A172 (cell line): ENCODE measurements at places on chromosomes 5 and 9. TPM values are rescaled to one million over a fixed set of nuclear protein-coding genes. Genes with fewer than 3 reads are reported as not detected.
A peak's percentile ranks its signal among the peaks of the same experiment; 100 is the strongest.

DNA sequence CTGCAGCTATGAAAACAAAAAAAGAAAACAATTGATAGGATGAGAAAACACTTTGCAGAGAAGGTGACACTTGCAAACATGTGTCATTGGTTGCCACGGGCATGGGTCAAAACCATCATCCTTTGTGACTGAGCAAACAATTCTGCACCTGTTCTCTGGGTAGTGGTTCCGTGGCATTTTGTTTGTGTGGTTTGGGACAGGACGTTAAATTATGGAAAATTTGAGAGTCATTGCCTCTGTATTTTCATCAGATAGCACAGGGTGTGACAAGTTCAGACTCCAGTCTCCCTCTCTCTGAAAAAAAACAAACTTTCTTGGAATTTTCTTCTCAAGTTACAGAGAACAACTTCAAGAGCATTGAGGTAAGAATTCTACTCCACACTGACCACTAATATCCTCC lies 113.4 kb upstream of the HMHB1 start:
- DNase-seq = no peak

GRCh38 chr9:1979741-1980367 lies 35.3 kb upstream of the SMARCA2 start:
- DNase-seq = peak; percentile 28

GRCh38 chr9:133203506-133204075 lies 5.5 kb downstream of the OBP2B start:
- DNase-seq = no peak

- no peak for DNase-seq
Observed at GRCh38 chr5:30001826-30002225, 1191.7 kb upstream of the CDH6 start.

DNA sequence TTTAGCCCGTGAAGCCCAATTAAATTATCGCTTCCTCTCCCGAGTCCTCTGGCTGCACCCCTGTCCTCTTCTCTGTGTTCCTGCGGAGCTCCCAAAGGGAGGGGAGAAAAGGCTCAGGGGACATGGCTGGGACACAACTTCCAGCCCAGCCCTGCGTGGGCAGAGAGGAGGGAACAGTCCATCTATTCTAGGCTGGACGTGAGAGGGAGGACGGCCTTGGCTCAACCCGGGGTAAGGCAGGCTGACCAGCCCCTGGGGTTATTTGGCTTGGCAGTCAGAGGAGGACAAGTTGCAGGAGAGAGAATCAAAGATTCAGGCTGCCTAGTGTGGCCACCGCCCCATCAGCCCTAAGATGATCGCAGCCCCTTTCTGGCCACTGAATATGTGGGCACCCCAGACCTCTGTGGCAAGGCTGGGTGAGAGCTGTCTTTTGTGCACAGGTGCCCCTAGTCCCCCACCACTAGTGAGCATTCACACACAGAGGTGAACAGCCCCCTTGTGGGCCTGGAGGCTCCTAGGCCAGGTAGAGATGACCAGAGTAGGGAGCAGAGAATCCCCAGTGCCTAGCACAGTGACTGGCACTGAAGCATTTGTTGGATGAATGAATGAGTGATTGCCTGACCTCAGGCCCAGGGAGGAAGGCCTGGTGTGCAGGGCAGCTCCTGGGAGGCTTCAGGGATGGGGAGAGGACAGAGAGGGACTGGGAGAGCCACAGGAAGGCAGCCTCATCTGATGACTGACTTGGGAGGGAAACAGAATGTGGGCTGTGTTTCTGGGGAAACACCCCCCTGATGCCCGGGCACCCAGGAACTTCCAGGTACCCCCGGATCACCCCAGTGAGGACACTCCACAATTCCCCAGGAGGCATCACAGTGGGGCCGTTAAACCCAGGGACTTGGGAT lies 133.9 kb downstream of the C9orf50 start:
- DNase-seq = no peak

Gene TSSK1B
- total RNA-seq = not detected in 2 replicates

- DNase-seq = no peak
Observed at GRCh38 chr5:33513462-33514185, 72.9 kb downstream of the TARS1 start.

- DNase-seq = peak; percentile 70
Observed at GRCh38 chr5:10863763-10864383, 102.8 kb upstream of the DAP start.

Gene DDX4
- total RNA-seq = not detected in 2 replicates

Gene CDH9
- 0.22 TPM in 1 of 2 replicates, not detected in the other for total RNA-seq

Gene CXXC5
- 162 and 189 TPM in 2 replicates for total RNA-seq

Gene UTP15
- 36.7 and 40.3 TPM in 2 replicates for total RNA-seq

Gene MAP3K1
- 14.5 and 18.4 TPM in 2 replicates for total RNA-seq

Gene AIF1L
- 1.4 and 5.2 TPM in 2 replicates for total RNA-seq

Gene TAF11L5
- total RNA-seq = not detected in 2 replicates

GRCh38 chr5:120354126-120354525 lies 110.0 kb upstream of the PRR16 start:
- no peak for DNase-seq

- DNase-seq = no peak
Observed at GRCh38 chr5:147290261-147290660, 55.4 kb downstream of the STK32A start.

Gene ST8SIA4
- 0.07 TPM in 2 replicates for total RNA-seq

Gene TAF9
- 120 and 139 TPM in 2 replicates for total RNA-seq
